ENCODE measurements at places on chromosomes 7 and 10.

GRCh38 chr7:133376514-133376913 is 123.6 kb downstream of the EXOC4 start:
- no peak for DNase-seq

DNA sequence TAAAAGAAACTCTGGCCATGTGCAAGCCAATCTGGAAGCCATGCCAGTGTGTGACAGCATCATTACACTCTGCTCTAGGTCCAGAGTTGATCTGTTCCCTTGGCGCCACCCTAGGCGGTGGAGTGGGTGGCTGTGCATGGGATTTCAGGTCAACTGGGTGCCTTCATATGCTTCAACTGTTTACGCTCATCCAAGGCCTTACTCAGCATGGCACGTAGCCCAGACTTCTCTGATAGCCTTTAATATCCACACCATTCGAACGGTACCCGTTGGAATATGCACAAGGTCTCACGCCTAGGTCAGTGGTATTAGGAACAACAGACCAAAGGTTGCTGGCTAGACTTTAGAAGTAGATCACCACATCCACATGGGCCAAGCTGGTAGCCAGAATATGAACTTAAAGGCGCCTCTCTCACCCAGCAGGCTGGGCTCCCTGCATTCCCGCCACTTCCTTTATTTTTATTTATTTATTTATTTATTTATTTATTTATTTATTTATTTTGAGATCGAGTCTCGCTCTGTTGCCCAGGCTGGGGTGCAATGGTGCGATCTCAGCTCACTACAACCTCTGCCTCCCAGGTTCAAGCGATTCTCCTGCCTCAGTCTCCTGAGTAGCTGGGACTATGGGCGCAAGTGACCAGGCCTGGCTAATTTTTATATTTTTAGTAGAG is 18.7 kb upstream of the ACHE start:
- no peak for DNase-seq

DNA sequence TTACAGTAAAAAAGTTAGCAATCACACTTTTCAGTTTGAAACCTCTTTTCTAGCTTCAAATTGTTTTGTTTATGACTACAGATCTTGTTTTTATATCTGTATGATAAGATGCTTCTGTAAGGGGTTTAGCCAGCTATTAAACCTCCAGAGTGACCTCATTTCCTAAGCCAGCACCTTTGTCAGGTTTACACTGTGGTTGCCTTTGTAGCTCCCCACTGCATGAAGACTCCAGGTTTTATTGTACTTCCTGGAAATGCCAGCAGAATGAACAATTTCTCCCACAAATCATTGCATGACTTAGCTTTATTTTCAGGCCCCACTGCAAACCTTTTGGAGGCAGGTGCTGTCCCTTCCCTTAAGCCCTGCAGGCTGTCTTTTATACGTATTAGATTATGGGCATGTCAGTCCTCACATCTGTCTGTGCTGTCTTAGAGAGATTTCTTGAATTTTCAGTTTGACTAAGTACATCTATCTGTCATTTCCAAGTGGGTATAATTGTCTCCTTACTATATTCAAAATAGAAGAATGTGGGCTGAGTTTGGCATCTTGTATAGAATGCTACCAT is 8.2 kb upstream of the AGR3 start:
- no peak for DNase-seq

DNA sequence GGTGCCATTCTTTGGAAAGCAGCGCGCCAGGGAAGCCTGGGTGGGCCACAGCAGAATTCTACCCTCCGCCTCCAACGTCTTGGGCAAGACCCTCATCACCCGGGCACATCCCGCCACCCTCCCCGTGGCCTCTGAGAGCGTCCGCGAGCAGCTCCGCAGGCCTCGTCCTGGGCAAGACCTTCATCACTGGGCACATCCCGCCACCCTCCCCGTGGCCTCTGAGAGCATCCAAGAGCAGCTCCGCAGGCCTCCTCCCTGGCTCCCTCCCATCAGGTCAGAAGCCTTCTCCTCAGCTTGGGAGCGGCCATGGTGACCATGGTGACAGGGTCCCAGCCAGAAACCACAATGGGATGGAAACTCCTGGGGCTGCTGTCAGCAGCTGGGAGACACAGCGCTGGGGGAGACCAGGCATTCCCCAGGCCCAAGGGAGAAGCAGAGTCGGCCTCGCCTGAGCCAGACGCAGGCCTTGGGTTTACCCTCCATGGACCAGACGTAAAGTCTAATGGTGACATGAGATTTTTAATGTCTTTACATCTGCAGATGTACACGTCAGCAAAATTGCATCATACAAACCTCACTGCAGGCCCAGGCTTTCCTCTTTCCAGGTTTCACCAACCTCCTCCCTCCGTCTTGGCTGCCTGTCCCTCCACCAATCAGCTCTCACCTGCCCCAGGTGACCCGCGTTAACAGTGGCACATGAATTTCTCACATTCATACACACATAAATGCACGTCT is 55.1 kb upstream of the PPP2R2D start:
- no peak for DNase-seq

DNA sequence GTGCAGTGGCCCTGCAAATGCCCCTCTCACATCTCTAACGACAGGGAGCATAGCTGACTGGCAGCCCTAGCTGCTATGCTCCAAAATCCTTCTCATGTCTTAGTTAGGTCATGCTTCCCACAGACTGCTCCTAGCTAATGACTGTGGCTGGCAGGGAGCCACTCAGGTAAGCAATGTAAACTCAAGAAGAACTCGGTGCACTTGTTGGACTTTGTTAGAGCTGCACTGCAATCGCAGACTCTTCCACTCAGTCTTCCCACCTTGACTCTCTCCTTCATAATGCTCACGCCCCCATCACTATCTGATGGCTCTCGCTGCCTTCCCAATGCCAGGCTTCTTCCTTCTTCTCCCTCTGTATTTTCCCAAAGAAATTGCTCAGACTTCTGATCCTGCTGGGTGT is 24.0 kb downstream of the OR9A2 start:
- no peak for DNase-seq

GRCh38 chr10:35565602-35566081 is 39.5 kb upstream of the GJD4 start:
- no peak for DNase-seq

DNA sequence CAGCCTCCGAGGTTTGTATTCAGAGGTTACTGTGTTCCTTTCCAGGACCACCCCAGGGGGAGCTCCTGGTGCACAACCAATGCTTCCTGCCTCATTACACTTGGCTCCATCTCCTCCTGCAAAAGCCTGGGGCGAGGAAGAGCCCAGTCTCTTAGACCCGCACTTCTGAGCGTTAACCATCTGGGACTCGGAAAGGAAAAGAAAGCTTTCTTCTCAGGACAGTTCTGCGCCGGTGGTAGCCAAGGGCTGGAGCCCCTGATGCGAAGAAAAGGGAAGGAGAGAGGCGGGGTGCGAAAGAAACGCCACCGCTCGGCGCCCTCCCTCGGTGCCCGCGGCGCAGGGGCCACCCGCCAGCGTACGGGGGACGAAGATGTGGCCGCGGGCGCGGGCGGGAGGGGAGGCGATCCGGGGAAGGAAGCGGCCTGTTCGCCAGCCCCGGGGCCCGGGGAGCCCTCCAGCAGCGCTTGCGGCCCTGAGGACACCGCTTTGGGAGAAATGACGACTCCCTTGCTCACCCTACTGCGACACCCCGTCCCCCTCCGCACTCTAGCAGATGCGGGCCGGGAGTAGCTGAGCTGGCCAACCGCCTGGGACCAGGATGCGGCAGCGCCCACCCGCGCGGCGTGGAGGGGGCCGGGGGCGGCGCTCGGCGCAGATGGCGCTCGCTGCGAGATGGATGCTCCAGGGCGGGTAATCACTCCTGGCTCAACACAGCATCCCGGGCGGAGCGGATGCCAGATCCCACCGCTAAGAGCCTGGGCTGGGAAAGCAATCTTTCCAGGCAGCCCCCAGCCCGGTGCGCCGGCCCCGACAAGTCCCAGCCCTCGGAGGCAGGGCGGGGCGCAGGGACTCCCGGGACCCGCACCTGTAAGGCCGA is 1.3 kb downstream of the NRCAM start:
- no peak for DNase-seq

GRCh38 chr7:71636329-71636728 is 504.4 kb downstream of the GALNT17 start:
- DNase-seq: no peak

- DNase-seq: no peak
These were observed 603.8 kb upstream of the LRRTM3 start for GRCh38 chr10:66321723-66322665.

DNA sequence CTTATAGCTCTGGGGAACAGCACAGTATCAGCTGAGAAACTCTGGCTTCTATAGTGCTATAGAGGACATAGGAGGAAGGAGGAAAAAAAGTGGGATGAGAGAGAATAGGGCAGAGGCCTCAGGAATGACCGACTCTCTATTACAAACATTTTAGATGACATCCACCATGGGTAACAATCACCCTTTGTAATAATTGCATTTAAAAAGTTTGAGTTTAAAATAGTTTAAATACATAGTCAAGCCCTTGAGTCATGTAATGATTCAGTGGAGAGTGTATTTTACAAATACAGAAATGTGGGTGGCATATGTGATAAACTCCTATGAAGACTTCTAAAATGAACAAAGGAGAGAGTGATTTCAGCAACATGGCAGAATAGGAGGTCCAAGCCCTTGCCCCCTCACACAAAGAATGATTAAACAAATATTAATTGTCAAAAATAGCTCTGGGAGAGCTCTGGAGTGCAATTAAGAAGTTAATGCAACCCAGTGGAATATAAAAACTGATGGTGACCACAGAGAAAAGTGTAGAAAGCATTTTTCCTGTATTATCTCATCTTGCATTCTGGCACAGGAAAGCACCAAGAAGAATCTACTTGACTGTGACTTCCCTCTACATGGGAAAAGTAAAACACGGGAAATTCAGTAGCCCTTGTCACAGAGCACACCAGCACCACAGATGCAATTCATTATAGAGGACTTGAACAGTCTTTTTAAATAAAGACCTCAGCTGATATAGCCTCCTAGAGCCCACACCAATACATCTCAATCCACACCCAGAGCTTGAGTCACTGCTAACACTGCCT is 569.0 kb upstream of the SORCS1 start:
- no peak for DNase-seq

DNA sequence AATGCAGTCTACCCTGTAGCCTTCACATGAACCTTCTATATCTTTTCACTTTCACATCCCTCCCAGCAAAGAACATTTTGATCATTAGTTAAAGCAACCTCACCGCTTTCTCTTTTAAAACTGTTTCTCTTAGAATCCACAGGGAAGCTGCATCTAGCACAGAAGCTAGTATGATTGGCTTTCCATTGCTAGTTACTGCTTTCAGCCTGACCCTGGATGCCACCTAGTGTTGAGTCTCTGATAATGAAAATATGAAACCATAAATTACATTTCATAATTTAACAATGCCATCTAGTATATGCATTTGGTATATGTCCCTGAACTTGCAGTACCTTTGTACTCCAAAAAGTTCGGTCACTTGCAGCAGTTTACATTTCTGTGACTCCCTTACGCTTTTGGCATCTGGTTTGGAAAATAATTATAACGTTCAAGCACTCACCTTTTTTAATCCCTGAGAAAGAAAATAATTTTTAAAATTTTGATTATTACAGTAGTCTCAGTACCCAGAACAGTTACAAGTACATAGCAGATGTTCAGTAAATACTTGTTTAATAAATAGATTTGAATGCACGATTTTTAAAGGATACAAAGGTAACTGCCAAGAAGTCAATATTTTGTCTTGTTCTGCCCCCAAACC is 22.7 kb downstream of the CISD1 start:
- no peak for DNase-seq

GRCh38 chr10:46301721-46302479 is 15.1 kb downstream of the ANTXRL start:
- DNase-seq: no peak

DNA sequence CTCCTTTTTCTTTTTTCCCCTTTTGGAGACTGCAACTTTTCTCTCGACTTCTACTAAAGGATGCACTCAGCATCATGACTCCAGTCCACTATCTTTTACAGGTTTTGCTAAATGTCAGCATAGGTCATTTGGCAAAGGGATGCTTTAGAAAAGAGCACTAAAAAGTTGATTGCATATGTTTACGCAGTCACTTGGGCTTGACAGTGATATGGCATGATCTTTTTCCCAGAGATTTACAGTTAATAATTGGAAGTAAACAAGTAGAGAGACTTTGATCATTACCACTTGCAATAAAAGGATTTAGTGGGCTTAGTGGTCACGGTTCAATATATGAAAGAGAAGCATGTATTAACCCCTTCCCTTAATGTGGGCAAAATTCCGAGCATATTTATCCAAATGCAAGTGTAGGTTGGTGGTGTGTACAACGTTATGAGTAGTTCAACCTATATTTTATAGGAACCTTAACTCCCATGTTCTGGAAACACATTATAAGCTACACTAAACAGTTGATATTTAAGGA is 1.8 kb downstream of the BMI1 start:
- DNase-seq: no peak

- no peak for DNase-seq
These were observed 220.1 kb upstream of the FZD1 start for GRCh38 chr7:91043924-91044645.

DNA sequence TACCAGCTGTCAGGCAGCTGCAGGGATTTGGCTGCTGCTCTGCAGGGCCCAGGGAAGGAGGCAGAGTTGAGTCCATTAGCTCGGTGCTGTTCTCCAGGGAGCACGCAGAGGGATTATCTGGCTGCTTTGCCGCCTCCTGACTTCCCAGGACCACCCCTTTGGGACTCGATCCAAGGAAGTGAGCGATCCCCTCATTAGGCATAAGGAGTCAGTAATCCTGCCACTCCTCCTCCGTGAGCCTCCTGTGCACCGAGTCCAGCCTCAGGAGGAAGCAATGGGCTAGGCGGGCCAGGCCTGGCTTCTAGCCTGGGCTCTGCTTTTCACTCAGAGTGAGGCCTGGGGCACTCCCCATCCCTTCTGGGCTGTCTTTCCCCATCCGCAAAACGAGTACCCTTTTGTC is 417.9 kb downstream of the RPS24 start:
- no peak for DNase-seq

GRCh38 chr10:77649333-77650331 is 12.0 kb upstream of the KCNMA1 start:
- DNase-seq: no peak

DNA sequence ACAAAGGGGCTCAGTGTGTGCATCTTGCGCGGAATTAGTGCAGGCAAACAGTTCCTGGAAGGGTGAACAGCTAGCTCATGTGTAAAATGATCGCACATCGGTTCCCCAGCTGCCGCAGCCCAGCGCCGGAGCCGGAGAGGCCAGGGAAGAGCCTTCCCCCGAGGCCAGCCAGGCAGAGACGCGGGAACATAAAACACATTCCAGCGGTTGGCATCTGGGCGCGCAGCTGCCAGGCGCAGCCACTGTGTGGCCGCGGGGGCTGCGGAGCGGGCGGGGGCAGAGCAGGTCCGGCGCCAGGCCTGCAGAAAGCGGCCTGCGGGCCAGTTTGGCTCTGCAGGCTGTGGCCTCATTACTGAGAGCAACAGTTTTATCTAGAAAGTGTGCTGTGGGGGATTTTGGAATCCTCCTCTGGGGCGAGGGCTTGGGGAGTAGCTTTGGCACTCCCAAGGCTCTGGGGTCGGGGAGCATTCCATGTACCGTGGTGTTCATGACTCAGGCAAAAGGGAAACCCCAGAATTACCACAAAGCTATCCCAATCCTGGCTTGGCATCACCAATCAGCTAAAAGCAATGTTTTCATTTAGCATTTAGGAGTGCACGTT is 74.3 kb downstream of the SAMD9 start:
- no peak for DNase-seq

GRCh38 chr7:83415840-83416239 is 233.1 kb downstream of the SEMA3E start:
- DNase-seq: no peak

- DNase-seq: no peak
These were observed 133.6 kb downstream of the BMPER start for GRCh38 chr7:34038816-34039470.
